ENCODE measurements at places on chromosomes 11 and 22. TPM values are rescaled to one million over a fixed set of nuclear protein-coding genes. Genes with fewer than 3 reads are reported as not detected.

Gene CNTF
- 1.4 TPM for total RNA-seq

Gene SCYL1
- total RNA-seq, result 58.6 TPM

Gene FGF3
- not detected for total RNA-seq

Gene POU2AF3
- 1.4 TPM for total RNA-seq

Gene CDPF1
- total RNA-seq, result 10.3 TPM

Gene VWCE
- 0.97 TPM for total RNA-seq

Gene ENTHD1
- not detected for total RNA-seq

Gene OR5P2
- total RNA-seq, result not detected

Gene MYO18B
- 0.05 TPM for total RNA-seq

Gene TEX54
- not detected for total RNA-seq

Gene GUCY1A2
- total RNA-seq, result 0.05 TPM

Gene SLC25A18
- 0.76 TPM for total RNA-seq

Gene MPPED2
- total RNA-seq, result not detected

Gene OR4X1
- not detected for total RNA-seq

Gene IGLL1
- not detected for total RNA-seq

Gene SCN4B
- 0.06 TPM for total RNA-seq

Gene LGALS1
- total RNA-seq, result 1,296 TPM

Gene TRIM49D1
- total RNA-seq, result 0.25 TPM

Gene KCNJ11
- 4.7 TPM for total RNA-seq

Gene PTPRJ
- 60.3 TPM for total RNA-seq

Gene XKR3
- not detected for total RNA-seq

Gene OR5A1
- not detected for total RNA-seq

Gene KRTAP5-8
- total RNA-seq, result not detected

Gene CABP4
- total RNA-seq, result not detected

Gene PLCB3
- total RNA-seq, result 19.6 TPM

Gene KCTD14
- total RNA-seq, result 1.4 TPM

Gene PATE4
- total RNA-seq, result not detected

Gene BTBD18
- total RNA-seq, result not detected

Gene NCF4
- total RNA-seq, result not detected

Gene GGT5
- total RNA-seq, result 4.0 TPM

Gene MMP13
- total RNA-seq, result 0.07 TPM

Gene RIBC2
- total RNA-seq, result 2.6 TPM

Gene RBMXL2
- not detected for total RNA-seq

Gene OR52I1
- not detected for total RNA-seq

Gene APOBEC3B
- 28.4 TPM for total RNA-seq

Gene FGF4
- not detected for total RNA-seq

Gene OR52H1
- total RNA-seq, result not detected

Gene GPHA2
- not detected for total RNA-seq

Gene SMCO4
- total RNA-seq, result 21.5 TPM

Gene CYP2D6
- total RNA-seq, result 0.54 TPM

Gene DBX1
- not detected for total RNA-seq

Gene PDGFB
- 3.2 TPM for total RNA-seq

Gene MB
- 6.8 TPM for total RNA-seq

Gene OR52A1
- not detected for total RNA-seq

Gene PANX2
- 5.6 TPM for total RNA-seq

Gene RNF215
- 19.8 TPM for total RNA-seq

Gene GRAMD1B
- 28.2 TPM for total RNA-seq
